ENCODE measurements at places on chromosomes 4 and X.

DNA sequence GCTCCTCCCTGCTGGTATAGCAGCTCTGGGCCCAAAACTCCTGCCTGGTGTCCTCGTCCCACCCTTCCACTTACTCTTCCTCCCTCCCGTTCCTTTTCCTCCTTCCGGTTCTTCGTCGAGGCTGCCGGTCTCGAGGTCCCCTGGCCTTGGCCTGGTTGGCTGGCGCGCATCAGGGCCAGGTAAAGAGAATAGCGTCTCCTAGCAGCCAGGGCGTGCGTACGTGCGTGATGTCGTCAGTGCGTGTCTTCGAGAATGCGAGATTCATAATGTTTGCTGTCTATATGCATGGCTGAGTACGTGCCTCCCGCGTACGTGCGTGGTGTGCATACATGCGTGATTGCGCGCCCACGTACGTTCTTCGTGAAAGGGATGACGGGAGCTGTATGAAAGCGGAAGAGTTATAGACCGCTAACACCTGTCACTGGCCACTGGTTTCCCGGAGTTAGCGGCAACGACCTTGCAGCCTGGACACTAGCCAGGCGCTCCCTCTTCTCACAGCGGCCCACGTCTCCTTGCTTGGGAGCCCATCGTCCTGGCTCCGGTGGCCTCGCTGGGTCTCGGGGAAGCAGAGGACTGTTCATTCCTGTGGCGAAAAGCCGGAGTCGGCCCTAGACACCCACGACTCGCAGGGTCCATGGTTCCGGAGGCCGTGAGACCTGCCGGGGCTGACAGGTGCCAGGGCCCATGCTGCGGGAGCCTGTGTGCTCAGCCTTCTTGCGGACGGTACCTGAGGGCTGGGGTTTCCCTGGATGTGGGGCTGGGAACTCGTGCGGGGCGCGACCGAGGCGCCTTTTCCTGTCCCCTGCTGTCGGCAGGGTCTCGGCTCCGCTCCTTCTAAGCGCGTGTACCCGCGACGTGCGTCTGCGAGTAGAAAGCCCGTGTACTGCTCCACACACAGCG, at the start of gene EOLA1:
TSS of gene EOLA1 (plus strand) at position 392 of the 900 bp plus-strand sequence. CDS start 4,619 bp downstream, outside the sequence.
- DNase-seq, result peak; percentile 80

GRCh38 chr4:56684320-56685050, 3.4 kb upstream of the HOPX start:
- DNase-seq, result no peak

DNA sequence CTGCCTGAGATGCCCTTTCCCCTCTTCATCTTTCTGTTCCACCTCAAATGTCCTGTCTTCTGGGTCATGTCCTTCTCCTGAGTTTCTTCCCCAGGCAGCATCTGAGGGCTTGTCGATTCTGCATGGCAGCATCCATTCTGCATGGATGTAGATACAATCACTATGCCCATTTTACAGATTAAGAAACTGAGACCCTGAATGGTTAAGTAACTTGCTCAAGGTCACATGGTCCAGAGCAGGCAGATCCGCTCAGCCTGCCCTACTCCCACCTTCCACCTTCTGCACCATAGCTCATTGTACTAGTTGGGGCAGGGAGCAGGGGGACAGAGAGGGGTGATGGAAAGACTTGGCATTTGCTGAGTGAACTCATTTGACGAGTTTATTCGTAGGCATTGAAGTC, 32.0 kb downstream of the ZNF185 start:
- DNase-seq, result no peak

DNA sequence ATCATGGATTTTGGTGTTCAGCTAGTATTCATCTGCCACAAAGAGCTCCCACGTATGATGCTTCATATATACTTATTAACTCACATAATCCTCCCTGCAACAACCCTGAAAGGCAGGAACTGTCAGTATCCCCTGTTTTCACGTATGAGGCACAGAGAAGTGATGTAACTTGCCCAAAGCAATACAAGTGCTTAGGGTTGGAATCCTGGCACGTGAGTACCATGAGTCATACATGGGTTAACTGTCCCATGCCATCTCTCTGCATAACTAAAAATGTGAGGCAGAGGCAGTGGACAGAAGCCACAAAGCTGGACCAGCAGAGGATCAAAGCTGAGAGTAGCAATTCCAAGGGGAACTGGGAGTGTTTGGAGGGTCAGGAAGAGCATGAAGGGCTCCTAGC, 35.7 kb upstream of the EGFL6 start:
- no peak for DNase-seq

GRCh38 chr4:39732728-39733127, 34.8 kb downstream of the UBE2K start:
- DNase-seq, result no peak

GRCh38 chr4:47816748-47817147, 21.1 kb downstream of the CORIN start:
- DNase-seq, result no peak

- DNase-seq, result no peak
Measured at GRCh38 chrX:107711521-107712181, 63.9 kb downstream of the TSC22D3 start.

DNA sequence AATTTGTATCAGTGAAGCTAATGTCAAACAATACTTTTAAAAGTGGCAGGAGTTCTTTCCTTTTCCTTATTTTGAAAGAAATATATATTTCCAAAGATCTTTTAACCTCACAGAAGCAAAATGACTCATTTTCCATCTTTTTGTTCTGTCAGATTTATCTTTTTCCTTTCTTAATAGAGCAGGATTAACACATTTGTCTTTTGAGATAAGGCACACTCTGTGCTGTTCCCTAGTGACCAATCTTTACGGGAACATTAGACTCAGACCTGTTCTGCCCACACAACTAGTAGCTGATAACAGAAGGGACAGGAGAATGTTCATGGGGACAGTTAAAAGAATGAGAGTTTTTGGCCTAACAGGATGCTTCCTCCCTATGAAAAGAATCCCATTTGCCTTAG, 381.2 kb downstream of the STPG2 start:
- no peak for DNase-seq

GRCh38 chr4:183468210-183469095, 24.0 kb downstream of the CDKN2AIP start:
- DNase-seq, result no peak

- peak; percentile 57 for DNase-seq
Measured at GRCh38 chr4:69617083-69617694, 22.3 kb downstream of the UGT2A2 start.

DNA sequence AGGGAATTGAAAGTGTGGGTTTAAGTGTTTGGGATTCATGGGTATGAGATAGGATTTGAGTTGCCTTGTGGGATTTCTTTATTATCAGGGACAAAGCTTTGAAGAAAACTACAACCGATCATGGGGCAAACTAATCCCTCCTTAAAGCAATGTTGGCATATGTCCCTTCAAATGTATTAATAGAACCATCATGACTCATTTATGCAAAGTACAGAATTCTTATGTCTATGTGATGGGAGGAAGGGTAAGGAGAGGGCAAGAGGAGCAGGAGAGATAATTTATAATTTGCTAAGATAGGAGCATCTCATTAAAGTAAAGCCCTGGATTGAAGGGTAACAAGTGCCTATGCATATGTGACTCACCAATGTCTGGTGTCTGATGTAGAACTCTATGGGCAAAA, 94.2 kb downstream of the PHEX start:
- DNase-seq, result no peak

- no peak for DNase-seq
Measured at GRCh38 chr4:184419976-184420375, 54.4 kb downstream of the IRF2 start.

- peak; percentile 25 for DNase-seq
Measured at GRCh38 chr4:177339477-177340374, 30.1 kb downstream of the NEIL3 start.

DNA sequence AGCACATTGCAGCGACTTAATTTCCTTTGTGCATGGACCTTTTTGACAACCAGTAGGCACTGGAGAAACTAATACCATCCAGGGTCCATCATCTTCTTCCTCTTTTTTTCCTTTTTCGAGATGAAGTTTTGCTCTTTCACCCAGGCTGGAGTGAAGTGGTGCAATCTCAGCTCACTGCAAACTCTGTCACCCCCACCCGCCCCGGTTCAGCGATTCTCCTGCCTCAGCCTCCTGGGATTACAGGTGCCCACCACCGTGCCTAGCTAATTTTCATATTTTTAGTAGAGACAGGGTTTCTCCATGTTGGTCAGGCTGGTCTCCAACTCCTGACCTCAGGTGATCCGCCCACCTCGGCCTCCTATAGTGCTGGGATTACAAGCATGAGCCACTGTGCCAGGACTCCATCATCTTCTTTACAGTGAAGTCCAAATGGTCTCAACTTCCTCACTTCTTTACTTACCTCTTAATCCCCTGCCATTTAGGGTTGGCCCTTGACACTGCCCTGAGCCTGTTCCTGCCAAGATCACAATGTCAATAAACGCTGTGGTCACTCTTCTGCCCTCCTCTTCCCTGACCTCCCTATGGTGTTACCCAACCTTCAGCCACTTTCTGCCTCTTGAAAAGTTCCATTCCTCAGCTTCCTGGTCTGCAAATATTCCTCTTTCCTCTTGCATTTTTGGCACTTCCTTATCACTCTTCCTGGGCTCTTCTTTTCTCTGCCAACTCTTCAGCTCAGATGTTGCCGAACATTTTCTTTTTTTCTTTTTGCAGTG, 119.8 kb upstream of the SLC34A2 start:
- no peak for DNase-seq

GRCh38 chr4:164606478-164606877, 147.5 kb upstream of the SMIM31 start:
- DNase-seq, result no peak

- peak; percentile 87 for DNase-seq
Measured at GRCh38 chr4:99300934-99301333, 10.1 kb upstream of the ADH1A start.

Data from left kidney (tissue), 8 donors.